ENCODE measurements at places on chromosomes 11 and 22.
A peak's percentile ranks its signal among the peaks of the same experiment; 100 is the strongest.

DNA sequence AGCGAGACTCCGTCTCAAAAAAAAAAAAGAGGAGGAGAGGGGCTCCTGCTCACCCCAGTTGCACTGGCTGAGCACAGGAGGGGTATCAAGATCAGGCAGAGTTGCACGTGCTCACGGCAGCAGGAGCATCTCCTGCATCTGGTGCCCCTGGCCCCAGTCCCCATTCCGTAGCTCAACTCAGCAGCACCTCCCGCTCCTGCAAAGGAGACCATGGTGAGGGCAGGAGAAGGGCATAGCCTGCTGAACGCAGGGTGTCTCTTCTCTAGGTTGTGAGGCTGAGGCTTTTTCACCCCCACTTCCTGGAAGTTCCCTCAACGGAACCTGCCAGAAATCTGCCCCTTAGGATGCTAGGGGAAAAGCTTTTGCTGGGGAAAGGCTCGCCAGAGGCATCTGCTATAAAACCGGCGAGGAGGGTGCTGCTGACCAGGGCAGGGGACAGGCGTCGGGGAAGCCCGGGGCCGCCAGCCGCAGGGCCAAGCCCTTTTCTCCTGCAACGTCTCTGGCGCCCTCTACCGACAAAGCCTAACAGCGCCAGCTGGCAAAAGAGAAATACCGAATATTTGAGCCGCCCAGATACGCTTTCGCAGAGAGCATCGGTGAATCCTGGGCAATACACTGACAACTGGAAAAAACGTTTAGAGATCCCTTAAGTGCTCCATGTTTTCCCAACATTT is 1.0 kb upstream of the PPP6R2 start:
- peak; percentile 90 for DNase-seq

GRCh38 chr11:129724866-129725265 is 90.8 kb upstream of the TMEM45B start:
- DNase-seq = no peak

DNA sequence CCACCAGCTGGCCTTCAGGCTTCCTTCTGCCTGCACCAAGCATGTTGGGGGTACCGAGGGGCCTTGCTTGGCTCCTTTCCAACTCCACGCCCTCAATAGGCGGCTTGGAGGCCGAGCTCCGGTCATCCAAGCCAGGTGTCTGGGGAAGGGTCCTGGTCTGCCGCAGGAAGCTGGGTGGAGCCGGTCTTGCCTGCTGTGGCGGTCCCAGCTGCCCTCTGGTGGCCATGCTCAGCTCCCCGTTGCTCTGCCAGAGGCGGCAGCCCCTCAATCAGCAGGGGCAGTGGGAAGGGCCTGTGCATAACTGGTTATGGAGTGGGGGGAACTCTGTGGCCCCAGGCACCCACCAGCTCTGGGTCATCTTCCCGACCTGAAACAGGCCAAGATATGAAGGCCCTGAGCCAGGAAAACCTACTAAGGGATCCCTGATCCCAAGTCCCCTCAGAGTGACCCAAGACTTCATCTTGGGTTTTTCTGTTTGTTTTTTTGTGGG is 3.2 kb downstream of the ARVCF start:
- DNase-seq = no peak

- no peak for DNase-seq
Measured at GRCh38 chr11:31790649-31791048, 20.5 kb downstream of the PAX6 start.

DNA sequence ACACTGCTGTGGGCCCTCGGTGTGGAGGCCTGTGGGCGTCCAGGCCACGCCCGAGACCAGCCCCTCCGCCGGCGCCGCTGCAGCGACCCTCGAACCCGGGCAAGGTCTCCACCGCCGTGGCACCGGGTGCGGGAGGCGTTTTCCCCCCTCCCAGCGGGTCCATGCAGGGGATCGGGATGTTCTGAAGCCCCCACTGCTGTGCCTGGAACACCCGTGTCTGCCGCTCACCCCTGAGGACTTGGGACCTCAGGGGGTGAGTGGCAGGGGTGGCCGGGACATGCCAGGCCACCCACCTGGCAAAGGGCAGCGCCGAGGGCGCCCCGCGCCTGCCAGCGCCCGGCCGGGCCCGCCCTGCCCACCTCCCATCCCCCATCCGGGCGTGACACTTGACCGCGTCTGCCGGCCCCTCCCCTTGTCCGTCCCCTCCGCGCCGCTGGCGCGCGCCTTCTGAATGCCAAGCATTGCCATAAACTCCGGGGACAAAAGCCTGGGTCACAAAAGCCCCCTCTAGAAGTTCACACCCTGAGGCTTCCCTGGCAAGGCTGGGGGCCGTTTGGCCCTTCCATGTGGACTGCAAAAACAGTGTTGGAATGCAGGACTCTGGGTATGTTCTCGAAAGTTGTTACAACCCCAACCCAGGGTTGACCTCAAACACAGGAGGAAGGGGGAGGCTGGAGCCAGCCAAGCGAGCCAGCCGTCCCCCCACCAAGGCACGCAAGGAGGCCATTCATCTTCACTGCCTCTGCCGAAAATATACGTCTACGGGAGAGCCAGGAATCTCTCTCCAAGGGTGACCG is 819 bp upstream of the KCNQ1OT1 start:
- peak; percentile 24 for DNase-seq

DNA sequence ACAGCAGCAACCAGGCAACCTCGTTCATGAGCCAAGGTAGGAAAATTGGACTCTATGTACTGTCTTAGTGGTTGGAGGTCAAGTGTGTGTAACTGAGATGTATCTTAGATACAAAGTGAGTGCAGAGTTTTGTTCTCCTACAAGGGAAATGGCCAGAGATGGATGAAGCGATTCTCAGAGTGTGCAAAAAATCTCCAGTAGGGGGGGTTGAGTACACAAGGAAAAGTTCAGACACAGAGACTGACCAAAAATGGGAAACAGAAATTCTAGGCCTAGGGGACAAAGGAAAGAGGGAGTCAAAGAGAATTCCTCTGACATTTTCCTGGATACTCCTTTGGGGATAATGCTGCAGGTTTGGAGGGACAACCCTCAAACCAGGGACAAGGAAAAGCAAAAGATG is 38.2 kb upstream of the OR5AK2 start:
- DNase-seq = no peak

DNA sequence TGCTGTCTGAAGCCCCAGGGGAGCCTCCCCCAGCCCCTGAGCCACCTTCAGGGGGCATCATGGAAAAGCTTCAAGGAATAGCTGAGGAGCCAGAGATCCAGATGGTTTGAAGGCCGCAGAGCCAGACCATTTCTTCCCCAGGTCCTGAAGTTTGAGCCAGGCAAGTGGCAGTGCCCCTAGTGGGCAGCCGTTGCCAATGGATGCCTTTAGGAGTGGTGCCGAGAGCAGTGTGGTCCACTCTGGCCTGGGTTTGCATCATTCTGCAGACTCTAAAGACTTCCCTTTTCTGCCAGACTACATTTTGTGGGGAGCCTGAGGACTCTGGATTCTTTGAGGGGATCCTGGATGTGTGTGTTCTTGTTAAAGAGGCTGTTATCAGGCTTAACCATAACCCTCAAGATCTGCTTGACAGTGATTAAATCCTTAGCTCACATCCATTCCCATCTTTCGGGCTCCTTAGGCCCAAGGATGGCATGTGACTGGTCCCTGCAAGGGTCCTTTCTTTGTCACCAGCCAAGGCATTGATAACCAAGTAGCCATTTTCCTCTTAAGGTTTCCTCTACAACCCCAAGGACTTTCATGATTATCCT is 13.1 kb downstream of the HINFP start:
- DNase-seq = no peak

DNA sequence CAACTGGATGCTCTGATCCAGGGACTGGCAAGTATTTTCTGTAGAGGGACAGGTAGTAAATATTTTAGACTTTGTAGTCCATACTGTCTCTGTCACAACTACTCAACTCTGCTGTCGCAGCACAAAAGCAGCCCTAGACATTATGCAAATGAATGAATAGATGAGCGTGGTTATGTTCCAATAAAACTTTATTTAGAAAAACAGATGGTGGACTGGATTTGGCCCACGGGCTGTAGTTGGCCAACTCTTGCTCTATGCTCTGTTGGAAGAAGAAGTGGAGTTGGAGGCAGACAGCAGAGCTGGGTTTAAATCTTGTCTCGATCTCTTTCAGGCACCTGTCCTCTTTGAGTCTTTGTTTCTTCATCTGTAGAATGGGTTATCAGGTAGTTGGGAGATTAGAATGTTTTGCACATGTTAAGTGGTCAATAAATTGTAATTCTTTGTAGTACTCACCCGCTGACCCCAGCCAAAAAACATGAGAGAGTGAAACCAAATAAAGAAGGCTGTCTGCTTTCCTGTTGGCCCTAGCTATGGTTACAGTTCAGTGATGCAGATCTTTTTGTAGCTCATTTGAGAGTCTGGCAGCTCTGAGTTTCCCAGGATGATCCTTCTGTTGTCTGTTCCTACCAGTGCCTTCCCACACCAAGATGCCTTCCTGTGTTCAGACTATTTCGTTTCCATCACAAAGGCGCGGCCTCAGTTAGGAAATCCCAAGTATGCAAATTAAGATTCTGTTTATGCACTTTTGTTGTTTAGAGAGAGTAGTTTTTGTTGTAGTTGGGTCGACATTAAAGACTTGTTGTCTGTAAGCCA is 198.1 kb upstream of the SEZ6L start:
- no peak for DNase-seq

DNA sequence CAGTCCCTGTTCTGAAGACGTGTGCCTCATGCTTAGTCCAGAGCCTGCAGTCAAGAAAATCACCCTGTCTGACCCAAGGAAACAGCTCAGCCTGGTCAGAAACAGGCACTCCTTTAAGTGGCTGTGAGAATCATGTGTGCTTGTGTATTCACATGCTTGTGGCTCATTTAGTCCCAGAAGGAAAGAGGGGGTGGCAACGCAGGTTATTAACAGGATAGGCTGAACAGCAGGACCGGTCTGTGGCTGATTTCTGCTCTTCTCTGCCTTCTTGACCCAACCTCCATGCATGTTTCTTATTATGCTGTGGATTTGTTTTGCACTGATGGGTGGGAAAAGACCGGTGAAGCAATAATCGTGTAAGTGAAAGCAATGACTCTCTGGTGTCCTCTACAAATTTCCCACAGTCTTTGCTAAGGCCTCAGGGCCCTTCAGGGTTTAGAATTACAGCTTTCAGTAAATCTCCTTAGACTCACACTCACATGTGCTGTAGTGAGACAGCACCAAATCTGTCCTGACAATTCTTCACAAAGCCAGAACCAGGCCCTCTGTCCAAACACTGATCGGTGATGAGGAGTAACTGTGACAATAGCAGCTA is 288.1 kb downstream of the ETS1 start:
- no peak for DNase-seq

DNA sequence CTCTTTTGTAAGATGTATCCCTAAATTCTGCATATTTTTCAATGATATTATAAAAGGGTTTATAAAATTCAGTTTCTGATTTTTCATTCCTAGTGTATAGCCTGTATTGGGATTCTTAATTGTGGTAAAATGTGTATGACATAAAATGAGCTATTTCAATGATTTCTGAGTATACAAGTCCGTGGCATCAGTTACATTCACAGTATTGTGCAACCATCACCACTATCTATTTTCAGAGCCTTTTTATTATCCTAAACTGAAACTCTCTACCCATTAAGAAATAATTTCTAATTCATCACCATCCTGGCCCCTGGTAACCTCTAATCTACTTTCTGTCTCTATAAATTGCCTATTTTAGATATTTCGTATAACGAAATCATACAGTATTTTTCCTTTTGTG is 39.8 kb downstream of the EIF3F start:
- DNase-seq = no peak

DNA sequence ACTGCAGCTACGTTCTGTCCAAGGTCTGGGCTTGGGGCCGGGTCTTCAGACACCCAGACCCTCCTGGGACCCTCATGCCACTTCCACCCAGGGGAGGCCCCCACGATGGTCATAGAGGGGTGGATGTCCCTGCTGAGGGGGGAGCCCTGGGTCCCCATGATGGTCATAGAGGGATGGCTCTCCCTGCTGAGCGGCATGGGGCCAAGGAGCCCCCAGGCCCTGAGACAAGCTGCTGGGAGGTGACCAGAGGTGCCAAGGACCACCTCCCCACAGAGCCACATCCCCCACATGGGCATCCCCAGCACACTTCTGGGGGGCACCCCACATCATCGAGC is 7.2 kb downstream of the MUC5B start:
- no peak for DNase-seq

- DNase-seq = no peak
Measured at GRCh38 chr11:46625406-46625805, 8.1 kb downstream of the ATG13 start.

DNA sequence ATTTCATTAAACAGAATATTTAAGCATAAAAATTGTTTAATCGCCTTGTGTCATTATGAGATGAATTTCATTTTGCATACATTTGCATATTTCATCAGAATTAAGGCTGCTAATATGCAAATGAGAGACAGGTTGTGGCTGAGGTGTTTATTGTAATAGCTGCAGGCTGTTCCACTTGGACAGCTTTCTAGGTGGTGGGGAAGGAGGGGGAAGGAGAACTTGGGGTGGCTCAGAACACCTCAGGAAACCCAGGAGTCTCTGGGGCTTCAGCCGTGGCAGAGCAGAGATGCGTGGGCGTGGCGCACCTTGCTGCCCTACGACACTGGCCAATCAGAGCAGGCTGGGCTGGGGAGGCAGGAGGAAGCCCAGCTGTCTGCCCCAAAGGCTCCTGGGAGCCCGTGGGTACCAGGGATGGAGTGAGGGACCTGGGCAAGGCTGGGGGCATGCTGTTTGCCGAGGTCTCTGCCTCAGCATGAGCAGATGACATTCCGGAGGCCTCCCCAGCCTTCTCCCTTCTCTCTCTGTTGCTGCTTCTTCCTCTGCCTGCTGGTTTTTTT is 542.9 kb downstream of the MN1 start:
- DNase-seq = no peak

DNA sequence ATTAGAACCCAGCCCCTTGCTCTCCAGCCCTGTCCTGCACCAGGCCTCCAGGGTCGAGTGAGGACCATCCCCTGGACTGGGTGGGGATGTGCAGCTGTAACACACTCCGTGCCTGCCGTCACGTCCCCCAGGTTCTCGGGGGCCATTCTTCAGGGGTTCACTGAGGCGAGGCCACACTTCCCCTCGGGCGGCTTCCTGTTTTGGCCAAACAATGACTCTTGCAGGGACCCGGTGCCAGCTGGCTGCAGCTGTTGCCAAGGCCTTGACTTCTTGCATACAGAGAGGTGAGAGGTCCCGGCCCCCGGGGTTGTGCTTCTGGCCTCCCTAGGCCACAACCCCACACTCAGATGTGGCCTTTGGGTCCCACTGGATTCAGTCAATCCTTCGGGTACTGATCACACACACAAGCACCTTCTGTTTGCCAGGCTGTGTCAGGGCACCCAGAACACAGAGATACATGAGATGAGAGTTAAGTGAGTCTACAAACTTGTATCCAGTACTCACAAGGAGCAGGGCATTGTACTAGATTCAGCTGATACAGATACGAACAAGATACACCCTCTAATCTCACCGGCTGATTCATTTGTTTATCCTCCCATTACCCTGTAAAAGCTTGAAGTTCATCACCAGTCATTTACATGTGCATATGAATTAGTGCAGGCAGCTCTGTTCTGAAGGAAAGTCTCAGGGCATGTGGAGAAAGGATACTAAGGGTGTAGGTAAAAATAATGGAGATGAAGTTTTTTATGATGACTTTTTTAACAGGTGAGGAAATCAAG is 32.9 kb downstream of the LRRC32 start:
- DNase-seq = no peak

- DNase-seq = peak; percentile 33
Measured at GRCh38 chr22:46737976-46738646, at the start of gene CERK. CERK (minus strand) TSS chr22:46738252; CDS start chr22:46738148, 104 bp downstream.

- no peak for DNase-seq
Measured at GRCh38 chr11:2086239-2087040, 52.7 kb downstream of the IGF2 start.

GRCh38 chr11:61347916-61348461 is 13.7 kb downstream of the CYB561A3 start:
- no peak for DNase-seq
